Activated naive CD8-positive, alpha-beta T cell treated with anti-CD3 and anti-CD28 coated beads, Interleukin-2, amount 50 U/mL, for 16 hours (primary cell): ENCODE measurements at places on chromosomes 12 and 14.

DNA sequence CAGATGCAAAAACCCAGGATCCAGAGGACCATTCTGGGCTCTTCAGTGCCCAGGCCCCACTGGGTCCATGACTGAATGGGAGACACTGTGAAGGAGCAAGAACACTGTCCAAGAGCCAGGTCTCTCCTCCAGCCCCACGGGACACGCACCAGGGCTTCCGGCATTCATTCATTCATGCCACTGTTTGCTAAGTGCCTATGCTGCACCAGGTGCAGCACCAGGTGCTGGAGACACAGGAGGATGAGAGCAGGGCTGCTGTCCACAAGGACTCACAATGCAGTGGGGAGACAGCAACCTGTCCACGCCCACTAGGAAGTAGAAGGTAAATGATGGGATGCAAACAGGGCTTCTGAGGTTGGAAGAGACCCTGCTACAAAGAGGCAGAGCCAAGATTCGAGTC, 20.4 kb downstream of the CLMN start:
- DNase-seq, result no peak

GRCh38 chr12:88810806-88811205, 230.5 kb upstream of the KITLG start:
- no peak for DNase-seq

GRCh38 chr12:1559676-1560091, 34.7 kb downstream of the FBXL14 start:
- DNase-seq, result no peak

DNA sequence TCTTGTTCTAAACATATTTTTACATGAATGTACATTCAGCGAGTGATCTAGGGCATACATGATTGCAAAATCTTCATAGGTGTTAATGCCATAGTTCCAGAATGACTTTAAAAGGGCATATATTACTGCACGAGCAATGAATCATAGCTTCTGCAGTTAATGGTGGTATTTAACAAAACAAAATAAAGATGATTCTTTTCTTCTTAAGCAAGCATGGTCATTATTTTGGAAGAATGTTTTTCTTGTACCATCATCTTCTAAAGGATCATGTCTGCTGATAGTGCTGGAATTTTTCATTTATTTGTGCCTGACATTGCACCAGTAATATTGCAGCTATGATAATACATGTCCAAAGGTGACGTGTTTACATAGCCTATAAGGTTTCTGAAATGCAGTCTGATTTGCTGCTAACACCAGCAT, 388.6 kb downstream of the CCDC91 start:
- no peak for DNase-seq

- no peak for DNase-seq
Observed at GRCh38 chr12:80068173-80068572, 31.2 kb upstream of the OTOGL start.

GRCh38 chr12:24034160-24034559, 84.7 kb upstream of the SOX5 start:
- DNase-seq, result no peak
